ENCODE measurements at places on chromosomes 3 and 15.

DNA sequence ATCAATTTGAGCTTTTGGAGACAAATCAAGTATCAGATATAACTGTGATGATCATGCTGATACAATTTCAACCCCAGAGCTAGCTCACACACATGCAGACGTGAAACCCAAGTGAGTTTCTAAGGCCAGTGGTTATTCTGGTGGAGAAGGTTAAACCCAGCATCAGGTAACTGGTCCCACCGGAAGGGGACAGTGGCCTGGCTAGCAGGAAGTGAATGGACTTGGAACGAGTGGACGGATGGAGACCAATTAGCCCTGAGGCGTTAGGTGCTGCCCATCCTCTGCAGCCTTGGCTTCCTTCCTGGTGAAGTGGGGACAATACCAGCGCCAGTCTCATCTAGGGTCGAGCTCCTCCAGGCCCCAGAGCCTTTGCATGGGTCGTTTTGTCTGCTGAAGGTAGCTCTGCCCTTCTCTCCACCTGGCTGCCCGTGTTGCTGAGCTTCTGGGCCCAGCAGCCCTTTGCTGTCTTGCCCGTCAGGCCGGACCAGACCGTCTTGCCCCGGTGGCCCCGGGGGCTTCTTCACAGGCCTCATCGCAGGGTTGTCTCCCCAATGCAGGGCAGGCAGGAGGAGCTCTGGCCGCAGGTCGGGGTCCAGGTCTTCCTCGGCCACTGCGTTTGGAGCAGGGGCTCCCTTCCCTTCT is 915 bp upstream of the KCTD6 start:
- no peak for DNase-seq

DNA sequence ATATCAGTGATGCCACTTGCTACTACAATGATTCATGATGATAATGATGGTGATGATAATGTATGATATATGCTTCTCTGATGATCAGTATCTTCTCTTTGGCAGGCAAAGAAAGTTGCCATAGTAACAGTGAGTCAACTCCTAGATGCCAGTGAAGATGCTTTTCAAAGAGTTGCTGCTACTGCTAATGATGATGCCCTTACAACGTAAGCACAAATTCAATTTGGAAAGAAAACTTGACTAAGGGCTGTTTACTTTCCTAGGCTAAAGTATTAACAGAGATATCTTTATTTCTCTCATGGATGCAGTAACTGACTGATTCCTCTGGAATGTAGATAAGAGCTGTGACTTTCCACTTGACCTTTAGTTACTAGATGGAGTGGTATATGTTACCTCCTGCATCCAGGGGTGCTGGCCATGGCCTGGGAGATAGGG is 27.8 kb downstream of the ADGRG7 start:
- no peak for DNase-seq

GRCh38 chr15:93173369-93173768 is 84.4 kb upstream of the RGMA start:
- no peak for DNase-seq

DNA sequence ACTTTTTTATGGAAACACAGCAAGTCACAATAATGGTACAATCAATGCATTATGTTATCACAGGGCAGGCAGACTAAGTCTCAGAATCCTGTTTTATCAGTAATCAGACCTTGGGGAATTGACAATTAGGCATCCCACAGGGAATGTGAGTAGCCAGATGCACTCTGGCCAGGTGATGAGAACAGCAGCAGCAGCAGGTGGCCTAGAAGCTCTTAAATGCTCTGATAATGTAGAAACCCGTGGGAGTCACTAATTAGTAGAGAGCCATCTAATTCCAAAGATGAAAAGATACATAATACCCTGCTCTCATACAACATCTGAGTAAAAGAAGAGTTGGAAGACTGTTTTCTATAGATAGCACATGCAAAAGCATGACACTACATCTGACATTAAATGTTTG is 12.6 kb downstream of the CEP152 start:
- no peak for DNase-seq

DNA sequence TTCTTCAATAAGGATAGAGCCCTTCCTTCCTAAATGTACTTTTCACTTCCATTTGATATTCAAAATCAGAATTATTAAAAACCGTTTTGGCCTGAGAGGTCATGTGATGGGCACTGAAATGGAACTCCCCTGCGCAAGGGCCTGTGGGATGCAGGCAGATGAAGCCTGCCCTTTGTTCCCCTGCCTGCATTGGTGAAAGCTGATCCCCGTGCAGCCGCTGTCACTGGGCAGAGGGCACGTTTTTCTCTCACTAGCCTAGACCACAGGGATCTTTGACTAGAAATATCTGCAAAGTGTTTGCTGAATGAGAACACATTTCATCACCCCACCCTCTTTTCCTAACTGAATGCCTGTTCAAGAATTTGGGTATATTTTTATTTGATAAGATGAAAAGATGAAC is 74.9 kb downstream of the TIPARP start:
- DNase-seq = no peak

DNA sequence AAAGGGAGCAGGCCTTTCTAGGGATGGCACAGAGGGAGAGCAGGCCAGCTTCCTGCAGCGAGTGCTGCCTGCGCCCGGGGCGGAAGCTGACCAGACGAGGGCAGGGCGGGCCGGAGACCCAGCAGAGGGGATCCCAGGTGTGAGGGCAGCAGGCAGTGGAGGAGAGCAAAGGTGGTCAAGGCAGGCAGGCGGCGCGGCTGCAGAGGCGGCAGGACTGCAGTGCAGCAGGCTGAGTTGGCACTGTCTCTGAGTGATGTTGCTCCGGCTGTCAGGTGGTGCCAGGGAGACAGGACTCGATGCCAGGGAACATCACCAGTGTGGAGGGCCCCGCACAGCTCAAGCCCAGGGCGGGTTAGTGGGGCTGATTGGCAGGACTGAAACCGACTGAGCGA is 22.3 kb upstream of the PLXNA1 start:
- no peak for DNase-seq

DNA sequence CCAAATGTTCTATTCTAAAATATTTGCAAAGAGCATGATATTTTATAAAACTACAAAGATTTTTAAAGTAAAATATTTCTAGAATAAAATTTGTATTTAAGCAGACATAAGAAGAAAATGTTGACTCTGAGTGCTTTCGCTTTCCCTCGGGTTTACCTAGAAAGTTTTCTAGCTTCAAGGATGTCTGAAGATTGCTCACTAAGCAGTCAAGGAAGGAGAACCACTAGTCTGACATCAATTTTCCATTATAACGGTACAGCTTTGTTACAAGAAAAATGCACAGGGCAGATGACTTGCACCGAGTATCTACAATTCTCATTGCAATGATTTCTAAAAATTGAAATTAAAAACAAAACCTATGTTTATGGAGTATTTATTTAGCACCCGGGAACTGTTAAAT is 14.2 kb downstream of the GPR15 start:
- DNase-seq = no peak

GRCh38 chr15:83082730-83083386 is 15.8 kb upstream of the BTBD1 start:
- DNase-seq = no peak

- DNase-seq = no peak
These were observed 93.6 kb upstream of the ATP2B2 start for GRCh38 chr3:10599017-10599416.

Data from hepatic stellate cell (primary cell).